ENCODE measurements at places on chromosomes 16 and 17.
A peak's percentile ranks its signal among the peaks of the same experiment; 100 is the strongest.

DNA sequence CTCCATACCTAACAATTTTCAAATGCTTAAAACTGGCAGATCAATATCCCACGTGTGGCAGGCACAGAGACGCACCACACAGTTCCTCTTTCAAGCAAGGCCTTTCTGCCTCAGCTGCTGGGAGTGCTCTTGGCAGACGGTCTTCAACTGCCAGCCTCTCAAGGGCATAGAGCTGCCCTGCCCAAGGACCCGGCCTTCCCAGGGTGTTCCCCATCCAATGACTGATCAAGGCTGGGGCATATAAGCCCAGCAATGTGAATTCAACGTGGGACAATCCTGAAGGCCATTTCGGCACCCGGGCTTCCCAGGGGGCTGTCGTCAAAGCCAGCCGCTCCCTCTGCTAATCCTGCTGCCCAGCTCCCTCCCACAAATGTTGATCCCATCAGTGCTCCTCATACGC is 107.1 kb downstream of the STX8 start:
- DNase-seq = no peak

DNA sequence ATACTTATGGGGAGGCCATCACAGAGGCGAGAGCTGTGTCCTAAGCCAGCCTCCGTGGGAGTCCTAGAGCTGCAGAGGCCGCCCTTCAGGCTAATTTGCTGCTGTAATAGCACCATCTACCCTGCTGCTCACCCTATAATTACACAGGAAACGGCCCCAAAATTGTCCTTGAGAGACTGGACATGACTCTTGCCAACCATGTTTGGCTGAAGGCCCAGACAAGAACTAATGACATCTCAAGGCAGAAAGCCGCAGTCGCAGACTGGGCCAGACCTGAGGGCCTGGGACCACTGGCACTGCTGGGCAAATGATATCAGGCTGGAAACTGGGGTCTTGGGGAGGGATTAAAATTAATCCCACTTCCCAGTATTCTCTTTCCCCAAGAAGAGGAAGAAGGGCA is 24.1 kb downstream of the PSMD7 start:
- no peak for DNase-seq

DNA sequence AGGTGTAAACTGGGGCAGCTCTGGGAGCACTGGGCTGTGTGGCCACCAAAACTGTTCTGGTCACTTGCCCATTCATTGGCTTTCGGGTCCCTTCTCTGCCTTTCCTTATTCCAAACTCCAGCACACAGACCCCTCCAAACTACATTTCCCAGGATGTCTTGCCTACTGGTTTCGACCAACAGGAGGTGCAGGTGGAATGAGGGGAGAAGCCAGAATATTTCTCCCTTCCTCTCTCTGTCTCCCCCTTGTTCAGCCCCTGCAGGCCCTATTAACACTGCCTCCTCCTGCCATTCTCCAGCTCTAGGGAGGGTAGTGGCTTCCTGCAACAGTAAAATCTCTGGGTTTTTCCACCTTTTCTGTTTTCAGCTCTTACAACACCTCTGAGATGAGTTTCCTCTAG is 13.2 kb upstream of the NAGPA start:
- no peak for DNase-seq

GRCh38 chr17:75875940-75876189 is 2.5 kb downstream of the TRIM47 start:
- DNase-seq = no peak

DNA sequence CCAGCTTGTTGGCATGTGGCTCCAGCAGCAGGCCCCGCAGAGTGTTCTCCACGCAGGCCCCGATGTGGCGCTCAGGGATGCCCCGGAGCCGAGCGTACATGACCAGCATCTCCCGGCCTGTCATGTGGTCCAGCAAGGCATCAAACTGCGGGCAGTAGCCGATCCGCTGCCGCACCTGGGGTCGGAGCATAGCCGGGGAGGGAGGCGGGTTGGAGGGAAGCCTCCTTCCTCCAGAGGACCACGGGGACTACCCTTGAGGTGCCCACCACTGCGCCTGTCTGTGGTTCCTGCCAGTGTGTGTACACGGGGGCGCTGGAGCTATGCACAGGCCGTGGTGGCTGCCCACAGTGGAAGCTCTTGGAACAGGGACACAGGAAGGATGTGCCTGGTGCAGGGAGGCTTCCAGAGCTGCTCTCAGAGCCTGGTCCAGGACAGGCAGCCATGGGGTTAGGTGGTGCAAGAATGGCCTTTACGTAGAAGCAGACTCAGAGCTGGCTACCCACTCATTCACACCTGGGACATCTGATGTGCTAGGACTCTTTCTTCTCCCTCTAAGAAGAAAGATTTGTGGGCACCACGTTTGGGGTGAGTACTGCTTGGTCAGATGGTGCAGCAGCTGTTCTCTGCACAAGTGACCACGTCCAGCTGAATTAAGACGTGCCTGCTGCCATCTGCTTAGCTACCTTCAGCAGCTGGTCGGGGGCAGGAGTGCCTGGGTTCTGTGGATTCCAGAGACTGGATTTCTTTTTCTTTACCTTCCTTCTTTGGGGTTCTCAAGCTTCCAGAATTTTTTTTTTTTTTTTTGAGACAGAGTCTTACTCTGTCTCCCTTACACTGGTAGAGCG is 11.3 kb upstream of the RNPS1 start:
- no peak for DNase-seq

DNA sequence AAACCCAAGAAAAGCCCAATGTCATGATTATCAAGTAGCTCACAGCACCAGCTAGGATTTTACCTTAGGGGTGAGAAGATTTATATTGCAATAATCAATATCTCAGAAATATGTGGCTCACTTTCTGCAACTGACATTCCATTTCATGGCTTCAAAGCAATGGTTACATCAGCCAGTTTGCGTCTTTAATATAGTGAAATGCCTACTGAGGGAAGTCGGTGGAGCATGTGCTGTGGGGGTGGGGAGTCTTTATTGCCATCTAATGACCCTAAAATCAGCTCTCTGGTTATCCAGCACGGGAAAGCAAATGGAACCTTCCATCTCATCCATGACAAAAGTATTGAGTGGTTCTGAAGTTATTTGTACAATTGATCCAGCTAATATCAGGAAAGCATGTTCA is 395.5 kb downstream of the CA10 start:
- DNase-seq = no peak

DNA sequence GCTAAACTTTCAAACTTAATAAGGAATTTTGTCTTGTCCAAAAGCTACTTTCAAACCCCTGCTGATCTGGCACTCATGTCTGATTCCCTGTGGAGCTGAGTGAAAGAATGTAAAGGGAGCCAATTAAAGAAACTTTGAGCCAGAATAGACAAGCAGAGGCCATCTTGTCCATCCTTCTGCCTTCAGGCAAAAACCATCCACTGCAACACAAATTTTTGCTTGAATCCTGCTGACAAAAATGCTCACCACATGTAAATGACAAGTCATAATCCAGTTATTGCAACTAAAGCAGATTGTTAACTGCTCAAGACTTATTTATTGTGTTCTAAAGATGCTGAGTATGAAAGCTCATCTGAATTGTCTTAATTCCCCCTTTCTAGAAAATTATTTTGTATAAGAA is 124.0 kb upstream of the HLF start:
- no peak for DNase-seq

DNA sequence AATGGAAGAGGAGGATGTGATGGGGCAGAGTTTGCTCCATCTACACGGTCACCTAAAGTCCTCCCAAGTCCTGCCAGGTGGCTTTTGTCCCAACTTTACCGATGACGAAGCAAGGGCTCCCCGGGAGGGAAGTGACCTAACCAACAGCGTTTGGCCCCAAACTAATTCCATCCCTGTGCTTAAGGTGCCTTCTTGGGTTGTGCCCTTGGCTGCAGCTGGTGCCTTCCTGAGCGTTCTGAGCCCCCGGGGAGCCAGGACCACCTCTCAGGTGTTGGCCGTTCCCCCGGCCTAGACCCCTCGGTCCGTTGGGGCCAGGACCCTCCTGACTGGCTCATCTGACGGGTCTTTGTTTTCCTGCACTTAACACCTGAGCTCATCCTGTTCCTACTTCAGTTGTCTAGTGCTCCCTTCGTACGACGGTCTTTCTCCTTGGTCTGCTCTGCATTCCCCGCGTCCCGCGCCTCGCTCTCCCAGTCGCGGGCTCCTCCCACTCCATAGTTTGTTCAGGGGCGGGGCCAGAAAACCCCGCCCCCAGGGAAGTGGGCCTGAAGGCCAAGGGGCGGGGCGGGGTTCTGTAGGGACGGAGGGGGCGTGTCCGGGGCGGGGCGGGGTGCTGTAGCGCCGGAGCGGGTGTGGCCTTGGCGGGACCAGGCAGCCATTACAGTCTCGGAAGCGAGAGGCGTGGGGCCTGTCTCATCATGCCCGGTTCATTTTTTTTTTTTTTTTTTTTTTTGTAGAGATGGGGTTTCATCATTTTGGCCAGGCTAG is 822 bp upstream of the ZSCAN10 start:
- peak; percentile 81 for DNase-seq

- no peak for DNase-seq
Observed at GRCh38 chr16:10817963-10818941, at the start of gene TVP23A. Gene TVP23A, minus strand, starts transcription at chr16:10818794. Its CDS starts 301 bp downstream, at chr16:10818493.

GRCh38 chr16:49280841-49281371 is 732 bp downstream of the CBLN1 start:
- DNase-seq = no peak

DNA sequence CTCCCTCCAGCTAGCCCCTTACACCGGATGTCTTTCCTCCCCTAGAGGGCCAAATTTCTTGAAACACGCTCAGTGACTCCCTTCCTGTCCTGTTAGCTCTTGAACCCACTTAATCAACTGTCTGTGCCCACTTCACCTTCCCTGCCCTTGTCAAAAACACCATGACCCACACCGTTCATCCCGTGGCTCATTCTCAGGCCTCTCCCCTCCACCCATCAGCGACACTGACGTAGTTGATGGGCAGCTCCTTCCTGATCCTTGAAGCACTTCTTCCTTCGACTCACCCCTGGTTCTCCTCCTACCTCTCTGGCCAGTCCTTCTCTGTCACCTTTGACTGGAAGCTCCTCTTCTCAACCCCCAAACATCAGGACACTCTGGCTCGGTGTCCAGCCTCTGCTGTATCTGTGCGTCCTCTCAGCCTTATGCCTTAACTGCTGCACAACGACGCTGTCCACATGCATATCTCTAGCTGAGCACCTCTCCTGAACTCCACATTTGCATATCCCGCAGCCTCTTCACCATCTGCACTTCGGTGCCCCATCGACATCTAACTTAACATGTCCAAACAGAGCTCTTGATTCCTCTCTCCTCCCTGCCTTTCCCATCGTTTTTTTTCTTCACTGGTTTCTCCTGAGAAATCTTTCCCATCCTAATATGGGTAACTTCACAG is 39.3 kb upstream of the CCDC182 start:
- DNase-seq = no peak

DNA sequence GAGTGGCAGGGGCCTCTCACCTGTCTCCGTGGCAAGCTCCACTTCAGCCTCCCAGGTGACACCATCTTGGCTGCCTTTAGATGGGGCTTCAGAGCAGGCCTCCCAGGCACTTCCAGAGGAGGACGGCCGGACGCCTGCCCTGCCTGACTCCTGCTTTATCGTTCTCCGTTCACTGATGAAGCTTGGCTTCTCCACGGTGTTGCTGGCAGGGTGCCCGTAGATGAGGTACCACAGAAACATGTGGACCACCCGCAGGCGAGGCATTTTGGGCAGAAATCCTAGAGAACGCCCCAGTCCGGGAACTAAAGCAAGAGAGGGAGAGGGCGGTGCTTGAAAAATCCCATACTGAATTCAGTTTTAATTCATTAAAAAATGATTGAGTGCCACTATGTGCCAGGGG is 54.5 kb downstream of the GTF3C1 start:
- no peak for DNase-seq

GRCh38 chr17:36705874-36706731 is 104.7 kb downstream of the MRM1 start:
- peak; percentile 59 for DNase-seq

- no peak for DNase-seq
Observed at GRCh38 chr17:17566896-17567513, 24.5 kb downstream of the PEMT start.

DNA sequence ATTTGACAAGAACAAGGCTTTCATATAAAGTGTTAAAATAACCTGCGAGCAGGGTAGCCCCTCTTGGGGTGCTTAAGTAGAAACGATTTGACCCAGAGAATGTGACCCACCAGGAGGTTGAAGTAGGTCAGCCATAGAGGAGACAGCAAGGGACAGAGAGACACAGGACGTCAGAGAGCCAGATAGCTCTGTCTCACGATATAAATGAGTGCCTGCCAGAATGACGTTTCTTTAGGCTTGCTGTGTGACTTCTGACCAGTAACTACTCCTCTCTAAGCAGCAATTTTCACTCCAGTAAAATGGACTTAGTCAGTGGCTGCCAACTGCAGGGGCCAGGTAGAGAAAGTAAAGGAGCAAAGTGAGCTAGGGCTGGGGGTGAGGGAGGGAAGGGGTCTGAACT is 473.0 kb upstream of the C16orf82 start:
- no peak for DNase-seq
